ENCODE measurements at places on chromosomes 4 and X.

DNA sequence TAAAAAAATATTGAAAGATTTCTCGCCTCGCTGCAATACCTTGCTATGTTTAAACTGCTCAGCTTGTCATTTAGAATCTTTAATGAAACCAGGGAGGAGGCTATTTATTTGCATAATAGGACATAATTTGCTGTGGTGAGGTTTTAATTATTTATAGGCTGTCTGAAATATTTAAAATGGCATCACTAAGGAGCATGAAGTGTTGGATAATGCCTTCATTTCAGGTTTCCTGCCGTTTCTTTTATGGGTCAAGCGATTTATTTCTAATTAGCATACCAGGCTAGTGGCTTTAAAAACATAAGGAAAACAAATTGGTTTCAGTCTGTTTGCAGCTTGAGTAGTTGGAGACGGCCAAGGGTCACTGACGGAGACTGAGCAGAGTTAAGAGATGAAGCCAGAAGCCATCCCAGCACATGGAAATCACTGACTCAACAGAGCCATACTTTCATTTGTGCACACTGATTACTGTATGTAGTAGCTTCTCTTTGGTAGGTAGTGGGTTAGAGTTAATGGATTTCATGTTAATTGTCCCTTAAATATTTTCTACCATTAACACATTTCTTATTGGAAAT is 1962.4 kb upstream of the TENM3 start:
- H3K27ac ChIP-seq: no peak overlapping the region
- H3K27me3 ChIP-seq: no peaks in the 10 kb centered on the region
- no peak for DNase-seq
- no peaks in the 10 kb centered on the region for H3K36me3 ChIP-seq
- peaks cover 12% of the 10 kb centered on the region for H3K4me1 ChIP-seq
- no peak overlapping the region for H3K4me3 ChIP-seq

DNA sequence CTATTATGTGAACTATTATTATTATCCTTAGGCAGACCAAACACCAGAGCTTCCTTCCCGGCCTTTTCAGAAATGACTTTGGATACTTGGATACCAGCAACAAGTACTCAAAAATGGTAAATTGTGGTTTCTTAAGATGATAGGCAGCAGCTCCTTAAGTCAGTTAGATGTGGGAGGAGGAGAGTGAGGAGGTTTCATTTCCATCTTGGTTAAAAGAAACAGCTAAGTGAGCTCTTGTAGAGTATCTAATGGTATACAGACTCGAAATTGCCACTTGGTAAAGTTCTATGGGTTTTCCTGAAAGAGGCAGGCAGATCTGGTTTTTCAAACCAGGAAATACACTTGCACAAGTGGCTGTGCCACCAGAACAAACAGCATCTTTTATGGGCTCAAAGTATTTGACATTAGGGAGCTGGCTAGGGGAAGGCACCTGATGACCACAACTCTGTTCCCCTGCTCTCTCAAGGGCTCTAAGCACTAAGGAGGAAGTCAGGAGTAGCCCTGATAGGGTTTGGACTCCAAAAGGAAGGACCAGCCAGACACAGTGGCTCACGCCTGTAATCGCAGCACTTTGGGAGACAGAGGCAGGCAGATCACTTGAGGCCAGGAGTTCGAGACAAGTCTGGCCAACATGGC is 130.9 kb downstream of the TMEM164 start:
- no peak overlapping the region for H3K27ac ChIP-seq
- H3K27me3 ChIP-seq: no peaks in the 10 kb centered on the region
- H3K36me3 ChIP-seq: no peaks in the 10 kb centered on the region
- H3K4me3 ChIP-seq: no peak overlapping the region
- H3K4me1 ChIP-seq: no peaks in the 10 kb centered on the region

DNA sequence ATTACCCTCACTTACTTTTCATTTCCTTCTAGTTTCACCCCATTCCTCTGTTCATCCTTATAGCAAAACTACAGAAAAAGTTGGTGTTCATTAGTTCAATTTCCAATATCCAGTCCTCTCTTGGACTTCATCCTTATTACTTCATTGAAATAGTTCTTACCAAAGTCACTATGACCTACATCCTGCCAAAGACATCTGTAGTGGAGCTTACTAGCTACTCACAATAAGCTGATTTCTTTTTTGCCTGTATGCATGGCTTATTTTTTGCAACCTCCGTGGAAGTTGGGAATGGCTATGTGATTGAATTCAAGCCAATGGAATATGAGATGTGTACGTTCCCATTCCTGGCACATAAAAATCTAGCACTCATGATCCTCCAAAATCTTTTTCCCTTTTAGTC is 4.6 kb upstream of the CDKL2 start:
- no peaks in the 10 kb centered on the region for H3K36me3 ChIP-seq
- H3K27ac ChIP-seq: no peak overlapping the region
- DNase-seq: no peak
- peaks cover 13% of the 10 kb centered on the region for H3K4me1 ChIP-seq
- no peak overlapping the region for H3K4me3 ChIP-seq
- H3K27me3 ChIP-seq: peaks cover 19% of the 10 kb centered on the region

GRCh38 chr4:54731552-54731951 is 73.8 kb downstream of the KIT start:
- no peaks in the 10 kb centered on the region for H3K27me3 ChIP-seq
- H3K36me3 ChIP-seq: peaks cover 61% of the 10 kb centered on the region
- no peak for DNase-seq
- peaks cover 13% of the 10 kb centered on the region for H3K4me1 ChIP-seq
- H3K4me3 ChIP-seq: no peak overlapping the region

GRCh38 chrX:38937400-38937799 is 136.1 kb downstream of the MID1IP1 start:
- no peaks in the 10 kb centered on the region for H3K27me3 ChIP-seq
- H3K4me3 ChIP-seq: no peak overlapping the region
- H3K36me3 ChIP-seq: no peaks in the 10 kb centered on the region
- no peak for DNase-seq

DNA sequence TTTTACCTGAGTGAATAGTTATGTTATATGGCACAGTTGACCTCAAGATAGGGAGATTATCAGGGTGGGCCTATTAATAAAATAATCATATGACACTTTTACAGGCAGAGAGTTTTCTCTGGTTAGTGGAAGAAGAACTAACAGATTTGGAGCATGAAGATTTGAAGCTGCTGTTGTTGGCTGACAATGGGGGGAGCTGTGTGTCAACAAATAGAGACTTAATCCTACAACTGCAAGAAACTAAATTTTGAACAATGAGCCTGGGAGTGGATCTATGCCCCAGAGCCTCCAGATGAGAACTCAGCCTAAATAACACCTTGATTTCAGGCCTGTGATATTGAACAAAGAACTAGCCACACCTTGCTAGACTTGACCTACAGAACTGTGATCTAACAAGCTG is 7.2 kb upstream of the CCSER1 start:
- H3K27me3 ChIP-seq: no peaks in the 10 kb centered on the region
- no peak overlapping the region for H3K4me3 ChIP-seq
- peaks cover 20% of the 10 kb centered on the region for H3K4me1 ChIP-seq
- no peaks in the 10 kb centered on the region for H3K36me3 ChIP-seq
- no peak for DNase-seq

DNA sequence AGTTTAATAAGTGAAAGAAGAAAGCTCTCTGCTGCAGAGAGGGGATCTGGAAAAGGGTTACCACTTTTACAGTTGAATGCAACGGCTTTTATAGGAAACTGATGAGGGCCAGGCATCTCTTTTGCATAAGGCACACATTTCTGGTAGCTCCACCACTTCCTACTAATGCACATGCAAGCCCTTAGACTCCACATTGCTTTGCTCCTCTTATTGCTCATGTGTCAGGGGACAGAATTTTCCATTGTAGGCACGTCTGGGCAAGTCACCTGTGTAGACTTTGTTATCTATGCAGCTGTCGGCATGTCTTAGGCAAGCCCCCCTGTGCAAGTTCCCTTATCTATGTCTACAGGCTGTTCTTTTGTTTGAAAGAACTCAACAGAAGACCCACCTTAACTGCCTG is 294.6 kb upstream of the STS start:
- H3K36me3 ChIP-seq: peaks cover 37% of the 10 kb centered on the region
- DNase-seq: no peak
- no peak overlapping the region for H3K27ac ChIP-seq
- H3K4me3 ChIP-seq: no peak overlapping the region

DNA sequence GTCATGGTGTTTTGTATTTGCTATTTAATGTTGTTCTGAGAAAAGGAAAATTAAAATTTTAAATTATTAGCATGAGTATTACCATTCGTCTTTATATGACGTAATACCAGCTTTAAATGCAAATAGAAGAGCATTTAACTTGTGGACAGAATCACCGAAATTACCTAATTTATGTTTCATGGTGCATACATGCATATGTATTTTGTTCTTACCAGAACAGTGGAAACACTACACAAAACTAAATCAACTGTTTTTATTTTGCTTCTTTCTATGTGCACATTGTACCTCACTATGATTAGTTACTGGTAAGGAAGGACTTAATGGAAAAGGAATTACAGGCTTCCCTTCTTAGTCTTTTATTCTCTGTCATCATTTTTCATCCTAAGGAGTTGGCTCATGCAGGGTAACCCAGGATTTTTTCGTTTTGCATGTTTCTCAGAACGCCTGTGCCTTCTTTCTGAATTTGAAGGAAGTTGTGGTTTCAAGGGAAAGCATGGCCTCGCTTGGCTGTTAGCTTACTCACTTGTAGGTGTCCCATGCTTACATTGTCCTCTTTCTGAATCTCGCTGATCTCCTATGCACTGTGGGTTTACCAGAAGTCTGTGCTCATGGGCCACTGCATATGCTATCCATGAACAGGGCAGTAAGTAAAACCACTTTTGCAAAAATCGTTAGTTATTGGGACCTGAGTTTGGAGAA is 300.0 kb upstream of the PUDP start:
- no peak overlapping the region for H3K27ac ChIP-seq
- peaks cover 40% of the 10 kb centered on the region for H3K27me3 ChIP-seq
- no peaks in the 10 kb centered on the region for H3K36me3 ChIP-seq
- DNase-seq: no peak
- H3K4me3 ChIP-seq: no peak overlapping the region
- H3K4me1 ChIP-seq: peaks cover 7% of the 10 kb centered on the region

DNA sequence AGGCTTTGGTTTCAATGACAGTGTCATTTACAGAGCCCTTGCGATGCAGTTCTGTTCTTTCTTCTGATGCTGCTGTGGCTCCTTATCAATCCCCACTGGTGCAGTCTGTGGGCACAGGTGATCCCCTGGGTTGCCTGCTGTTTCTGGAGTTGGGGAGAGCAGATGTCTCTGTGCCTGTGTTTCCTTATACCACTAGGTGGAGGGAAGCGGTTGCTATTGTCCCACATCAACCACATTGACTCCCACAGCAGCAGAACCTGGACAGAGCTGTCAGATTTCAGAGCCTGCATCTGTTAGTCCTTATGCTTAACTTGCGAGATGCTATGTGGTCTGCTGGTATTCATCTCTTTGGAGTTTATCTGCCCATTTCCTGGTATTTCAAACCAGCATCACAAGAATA is 57.7 kb downstream of the NEIL3 start:
- peaks cover 15% of the 10 kb centered on the region for H3K36me3 ChIP-seq
- 0 out of 2 replicates have a peak overlapping the region, but pooled peaks have one; percentile 29 for H3K27ac ChIP-seq
- peaks cover 4% of the 10 kb centered on the region for H3K4me1 ChIP-seq
- no peaks in the 10 kb centered on the region for H3K27me3 ChIP-seq
- peak; percentile 20 for DNase-seq

DNA sequence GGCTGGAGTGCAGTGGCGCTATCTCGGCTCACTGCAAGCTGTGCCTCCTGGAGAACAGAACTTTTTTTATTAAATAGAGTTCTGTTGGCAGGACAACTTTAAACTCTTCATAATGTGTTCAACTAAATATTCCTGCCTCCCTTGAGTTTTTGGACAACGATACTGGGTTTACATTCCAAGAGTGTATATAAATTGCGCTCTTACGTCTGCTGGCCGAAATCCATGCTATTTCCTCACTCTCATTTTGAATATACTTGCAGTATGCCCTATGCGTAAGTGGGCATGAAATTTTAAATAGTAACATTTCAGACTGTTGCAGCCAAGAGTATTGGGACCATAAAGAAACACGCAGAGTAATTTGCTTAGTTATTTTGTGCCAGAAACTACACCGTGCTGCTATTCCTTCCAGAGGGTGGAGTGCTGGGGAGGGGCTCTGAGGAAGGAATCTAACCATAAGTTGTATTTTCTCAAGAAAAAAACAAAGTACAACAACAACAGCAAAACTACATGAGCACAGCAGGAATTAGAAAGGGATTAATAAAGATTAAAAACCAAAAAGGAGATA is 480.0 kb downstream of the NLGN4X start:
- no peak overlapping the region for H3K4me3 ChIP-seq
- H3K27ac ChIP-seq: no peak overlapping the region
- H3K36me3 ChIP-seq: no peaks in the 10 kb centered on the region
- H3K27me3 ChIP-seq: no peaks in the 10 kb centered on the region
- H3K4me1 ChIP-seq: no peaks in the 10 kb centered on the region
- no peak for DNase-seq

DNA sequence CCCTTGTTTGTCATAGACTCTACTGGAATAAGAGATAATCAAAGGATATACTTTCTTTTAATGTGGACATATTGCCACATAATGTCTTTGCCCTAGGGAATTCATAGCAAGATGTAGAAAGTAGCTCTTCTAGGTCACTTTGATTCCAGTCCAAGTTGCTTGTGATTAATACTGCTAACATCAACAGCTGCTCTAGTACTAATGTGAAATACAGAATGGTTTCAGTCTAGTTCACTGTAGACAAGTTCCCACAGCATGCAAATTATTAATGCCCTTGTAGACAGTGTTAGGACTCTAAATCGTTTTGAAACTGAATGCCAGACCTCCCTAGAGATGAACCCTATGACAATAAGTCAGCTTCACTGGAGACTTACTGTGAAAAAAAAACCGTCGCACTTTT is 494.6 kb upstream of the ATOH1 start:
- H3K27ac ChIP-seq: no peak overlapping the region
- no peaks in the 10 kb centered on the region for H3K27me3 ChIP-seq
- DNase-seq: no peak
- H3K36me3 ChIP-seq: no peaks in the 10 kb centered on the region

DNA sequence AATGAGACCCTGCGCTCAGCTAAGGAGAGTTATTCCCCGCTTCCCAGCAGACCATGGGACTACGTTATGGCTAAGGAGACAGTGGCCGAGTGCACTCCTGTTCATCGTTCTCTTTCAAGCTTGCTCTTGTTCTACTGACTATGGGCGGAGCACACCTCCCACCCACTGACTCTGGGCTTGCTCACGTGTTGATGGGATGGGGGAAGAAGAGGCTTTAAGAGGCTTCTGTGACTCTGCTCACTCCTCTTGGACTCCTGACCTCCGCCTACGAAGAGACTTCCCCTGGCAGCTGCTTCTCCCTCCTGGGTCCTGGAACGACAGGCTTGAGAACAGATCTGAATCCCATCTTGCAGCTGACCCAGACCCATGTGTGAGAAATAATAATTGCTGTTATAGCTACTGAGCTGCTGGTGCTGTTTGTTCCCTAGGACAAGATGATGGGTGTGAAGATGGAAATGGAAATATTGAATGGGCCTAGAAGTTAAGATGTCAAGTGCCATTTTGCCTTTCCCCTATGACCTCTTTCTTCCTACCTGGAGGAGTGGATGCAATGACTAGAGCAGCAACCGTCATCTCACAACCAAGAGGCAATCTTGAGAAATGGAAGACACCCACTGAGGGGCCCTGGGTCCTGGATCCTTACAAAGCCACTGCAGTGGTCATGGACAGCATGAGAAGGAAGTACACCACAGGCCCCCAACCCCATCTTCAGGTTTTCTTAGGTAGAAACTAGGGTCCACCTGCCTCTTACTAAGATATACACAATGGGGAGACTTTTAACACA is 38.7 kb upstream of the IRAK1 start:
- no peak overlapping the region for H3K4me3 ChIP-seq
- H3K27me3 ChIP-seq: no peaks in the 10 kb centered on the region
- no peak for DNase-seq

GRCh38 chr4:80186676-80187075 is 10.6 kb upstream of the PRDM8 start:
- H3K4me1 ChIP-seq: peaks cover 47% of the 10 kb centered on the region
- no peak overlapping the region for H3K4me3 ChIP-seq
- peaks cover 2% of the 10 kb centered on the region for H3K36me3 ChIP-seq
- DNase-seq: no peak
- peaks cover 98% of the 10 kb centered on the region for H3K27me3 ChIP-seq

Measured in WTC11 (cell line).